ENCODE measurements at places on chromosomes 3 and 15.

DNA sequence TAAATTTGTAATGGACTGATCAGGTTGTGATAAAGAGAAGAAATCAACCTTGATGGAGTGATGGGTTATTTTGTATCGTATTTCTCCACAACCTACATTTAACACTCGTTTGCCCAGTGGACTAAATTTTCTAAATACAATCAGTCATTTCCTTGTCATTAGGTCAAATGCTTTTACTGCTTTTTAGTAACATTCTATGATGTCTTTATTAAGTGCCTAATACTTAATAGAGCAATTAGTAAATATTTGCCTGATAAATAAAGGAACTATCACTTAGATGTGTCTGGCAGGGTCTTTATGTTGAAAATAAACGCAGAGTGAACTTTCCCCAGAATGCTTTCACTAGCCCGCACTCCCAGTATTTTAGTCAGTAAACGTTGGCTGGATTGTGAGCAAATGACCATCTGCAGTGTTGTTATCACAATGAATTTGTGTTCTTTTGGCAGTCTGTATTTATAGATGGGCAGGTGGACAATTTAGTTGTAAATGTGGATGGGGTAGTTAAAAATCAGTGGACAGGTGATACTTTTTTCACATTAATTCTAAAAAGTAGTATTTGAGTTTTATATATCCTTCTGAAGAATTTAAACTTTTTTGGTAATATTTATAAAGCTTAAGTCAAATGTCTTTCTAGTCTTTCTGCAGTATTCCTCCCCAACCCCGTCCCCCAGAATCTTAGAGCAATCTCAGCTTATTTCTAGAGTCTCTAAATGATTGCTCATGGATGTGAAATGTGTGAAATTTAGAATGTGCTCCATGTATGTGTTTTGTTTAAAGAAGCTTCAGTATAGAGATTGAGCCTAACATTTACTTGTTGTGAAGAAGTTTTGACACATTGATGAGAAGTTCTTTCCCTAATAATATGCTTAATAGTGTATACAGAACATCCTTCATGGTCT, 4.9 kb downstream of the USP3 start:
- peak overlapping the region; percentile 82 for H3K4me3 ChIP-seq
- H3K27me3 ChIP-seq = no peaks in the 10 kb centered on the region
- H3K4me1 ChIP-seq = peaks cover 75% of the 10 kb centered on the region
- no peaks in the 10 kb centered on the region for H3K36me3 ChIP-seq
- no peak for DNase-seq

GRCh38 chr3:11928381-11928780, 75.8 kb upstream of the SYN2 start:
- H3K4me3 ChIP-seq = no peak overlapping the region
- H3K4me1 ChIP-seq = no peaks in the 10 kb centered on the region

DNA sequence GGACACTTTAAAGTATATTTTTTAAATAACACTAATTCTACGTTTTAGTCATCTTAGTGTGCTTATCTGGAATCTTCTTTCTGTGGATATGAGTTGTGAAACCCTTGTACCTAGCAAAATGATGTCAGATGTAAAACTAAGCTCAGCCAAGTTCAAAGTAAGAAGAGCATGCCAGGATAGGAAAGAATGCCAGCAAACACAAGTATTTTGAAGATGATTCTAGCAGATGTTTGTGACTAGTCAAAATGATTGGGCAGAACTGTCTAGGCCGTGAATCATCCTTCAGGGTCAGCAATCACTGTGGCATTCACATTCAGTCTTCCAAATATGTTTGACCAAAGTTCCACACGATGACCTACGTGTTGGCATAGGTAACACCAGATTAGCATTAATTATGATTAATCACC, 5.4 kb upstream of the PLOD2 start:
- peaks cover 82% of the 10 kb centered on the region for H3K4me1 ChIP-seq
- H3K36me3 ChIP-seq = peaks cover 23% of the 10 kb centered on the region
- peak overlapping the region; percentile 92 for H3K27ac ChIP-seq
- peak overlapping the region; percentile 80 for H3K4me3 ChIP-seq
- peak; percentile 95 for DNase-seq

GRCh38 chr3:59374818-59375211, 325.0 kb upstream of the CFAP20DC start:
- H3K4me1 ChIP-seq = no peaks in the 10 kb centered on the region
- H3K27ac ChIP-seq = no peak overlapping the region
- DNase-seq = no peak
- H3K4me3 ChIP-seq = no peak overlapping the region

GRCh38 chr15:38631119-38632075, 66.8 kb upstream of the RASGRP1 start:
- H3K4me1 ChIP-seq = no peaks in the 10 kb centered on the region
- H3K27ac ChIP-seq = no peak overlapping the region
- no peak overlapping the region for H3K4me3 ChIP-seq
- no peaks in the 10 kb centered on the region for H3K36me3 ChIP-seq
- DNase-seq = no peak
- peaks cover 40% of the 10 kb centered on the region for H3K27me3 ChIP-seq

DNA sequence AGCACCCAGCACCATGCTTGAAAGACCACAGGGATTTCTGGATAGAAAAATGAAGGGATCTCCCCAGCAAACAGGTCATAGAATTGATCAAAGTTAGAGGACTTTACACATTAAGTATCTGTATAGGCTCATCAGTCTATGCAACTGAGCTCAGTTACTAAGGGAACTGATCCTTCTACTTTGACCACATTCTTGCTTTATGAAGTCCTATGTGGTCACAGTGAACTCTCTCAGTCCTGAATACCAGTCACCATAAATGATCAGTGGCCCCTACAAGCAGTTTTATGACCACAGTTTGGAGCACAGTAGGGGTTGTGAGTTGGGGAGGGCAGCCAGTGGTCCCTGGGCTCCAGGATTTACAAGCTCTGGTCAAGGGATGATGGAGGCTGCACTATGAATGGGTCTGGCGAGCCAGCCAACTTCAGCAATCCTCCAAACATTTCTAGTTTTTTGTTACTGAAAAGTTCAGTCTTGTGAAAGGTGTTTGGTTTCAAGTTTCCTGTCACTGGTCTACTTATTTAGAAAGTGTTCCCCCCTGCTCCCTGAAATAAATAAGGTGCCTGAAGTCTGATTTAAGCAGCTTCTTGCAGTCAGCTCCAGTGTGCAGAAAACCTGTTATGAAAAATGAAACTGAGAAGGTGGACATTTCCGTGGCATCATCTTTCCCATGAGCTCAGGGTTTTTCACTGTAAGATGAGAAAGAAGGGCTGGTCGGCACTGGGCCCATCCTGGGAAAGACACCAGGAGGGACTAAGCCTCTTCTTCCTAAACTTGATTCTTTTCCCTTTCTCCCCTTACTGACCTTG, 75.5 kb downstream of the DAPK2 start:
- 0 out of 2 replicates have a peak, but pooled peaks cover 3% of the 10 kb centered on the region for H3K36me3 ChIP-seq
- H3K27me3 ChIP-seq = no peaks in the 10 kb centered on the region
- peaks cover 53% of the 10 kb centered on the region for H3K4me1 ChIP-seq

GRCh38 chr3:139629033-139629432, 48.7 kb downstream of the NMNAT3 start:
- no peak overlapping the region for H3K27ac ChIP-seq
- no peaks in the 10 kb centered on the region for H3K36me3 ChIP-seq
- no peak overlapping the region for H3K4me3 ChIP-seq
- DNase-seq = no peak
- H3K27me3 ChIP-seq = no peaks in the 10 kb centered on the region

- peaks cover 28% of the 10 kb centered on the region for H3K4me1 ChIP-seq
- no peaks in the 10 kb centered on the region for H3K27me3 ChIP-seq
- no peaks in the 10 kb centered on the region for H3K36me3 ChIP-seq
- peak overlapping the region; percentile 73 for H3K4me3 ChIP-seq
Observed at GRCh38 chr3:124249038-124249437, 257.1 kb upstream of the ROPN1 start.
